Fibroblast of lung (primary cell): ENCODE measurements at places on chromosomes 4 and X.

GRCh38 chrX:110086162-110086915 lies 83.4 kb downstream of the TMEM164 start:
- DNase-seq: peak; percentile 41

- DNase-seq: no peak
Observed at GRCh38 chrX:111823128-111823527, 52.9 kb upstream of the TRPC5OS start.

GRCh38 chr4:148248824-148249223 lies 193.4 kb downstream of the NR3C2 start:
- no peak for DNase-seq

- DNase-seq: no peak
Observed at GRCh38 chrX:75084757-75085156, 71.3 kb downstream of the ABCB7 start.

DNA sequence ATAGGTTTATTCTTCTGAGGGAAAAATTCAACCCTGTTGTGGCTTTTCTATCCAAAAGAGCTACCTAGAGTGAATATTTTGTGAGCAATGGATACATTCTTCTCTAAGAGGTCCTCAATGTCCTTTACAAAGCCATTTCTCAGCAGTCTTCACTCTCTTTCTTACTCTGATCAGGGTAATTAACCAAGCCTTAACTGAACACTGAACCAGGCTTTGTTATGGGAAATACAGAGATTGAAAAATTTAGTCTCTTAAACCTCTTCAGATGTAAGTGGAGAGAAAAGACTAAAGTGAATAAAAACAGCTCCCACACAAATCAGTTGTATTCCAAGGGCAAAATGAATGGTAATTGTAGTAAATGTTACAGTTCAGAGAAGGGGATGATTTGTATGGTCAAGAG lies 353.5 kb downstream of the CHIC1 start:
- no peak for DNase-seq

GRCh38 chrX:103073467-103073866 lies 9.5 kb upstream of the BEX1 start:
- peak; percentile 13 for DNase-seq

GRCh38 chrX:140572724-140573123 lies 67.9 kb upstream of the SOX3 start:
- DNase-seq: peak; percentile 36

DNA sequence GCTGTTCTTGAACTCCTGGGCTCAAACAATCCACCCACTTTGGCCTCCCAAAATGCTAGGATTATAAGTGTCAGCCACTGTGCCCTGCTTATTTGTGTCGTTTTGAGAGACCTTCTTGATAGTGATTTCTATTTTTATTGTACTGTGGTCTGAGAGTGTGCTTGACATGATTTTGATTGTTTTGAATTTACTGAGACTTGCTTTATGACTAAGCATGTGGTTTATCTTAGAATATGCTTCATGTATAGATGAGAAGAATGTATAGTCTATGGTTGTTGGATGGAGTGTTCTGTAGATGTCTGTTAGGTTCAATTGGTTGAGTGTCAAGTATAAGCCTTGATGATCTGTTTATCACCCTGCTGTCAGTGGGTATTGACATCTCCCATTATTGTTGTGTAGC lies 789.3 kb downstream of the IL1RAPL1 start:
- DNase-seq: no peak

- DNase-seq: peak; percentile 89
Observed at GRCh38 chrX:71542411-71542810, 9.5 kb downstream of the OGT start.

DNA sequence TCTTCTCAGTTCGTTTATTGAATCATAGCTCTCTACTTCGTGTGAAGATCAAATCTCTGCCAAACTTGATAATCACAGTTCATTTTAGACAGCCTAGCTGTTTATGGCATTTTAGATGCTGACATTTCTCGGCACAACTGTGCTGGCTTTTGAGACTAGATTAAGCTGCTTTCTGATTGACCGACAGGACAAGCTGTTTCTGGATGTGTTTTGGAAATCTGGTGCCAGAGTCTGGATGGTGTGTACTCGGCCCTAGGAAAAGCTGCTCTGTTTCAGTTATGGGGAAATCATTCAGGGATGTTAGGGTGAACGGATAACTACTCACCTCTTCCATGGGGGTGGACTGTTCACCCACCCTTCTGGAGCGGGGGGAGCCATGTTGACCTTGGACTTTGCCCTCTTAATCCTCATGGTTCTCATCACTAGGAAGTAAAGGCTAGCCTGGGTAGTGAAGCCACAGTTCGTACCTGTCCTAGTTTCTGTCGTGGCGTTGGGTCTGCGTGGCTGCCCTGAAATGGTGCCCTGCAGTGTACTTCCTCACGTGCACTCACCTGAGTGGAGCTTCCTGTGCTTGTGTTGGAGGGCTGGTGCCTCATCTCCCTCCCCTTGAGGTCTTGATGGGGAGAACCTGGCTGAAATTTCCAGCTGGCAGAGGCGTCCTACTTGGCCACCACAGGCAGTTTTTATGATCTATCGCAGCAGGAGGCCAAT lies 13.7 kb upstream of the WDR1 start:
- DNase-seq: no peak

DNA sequence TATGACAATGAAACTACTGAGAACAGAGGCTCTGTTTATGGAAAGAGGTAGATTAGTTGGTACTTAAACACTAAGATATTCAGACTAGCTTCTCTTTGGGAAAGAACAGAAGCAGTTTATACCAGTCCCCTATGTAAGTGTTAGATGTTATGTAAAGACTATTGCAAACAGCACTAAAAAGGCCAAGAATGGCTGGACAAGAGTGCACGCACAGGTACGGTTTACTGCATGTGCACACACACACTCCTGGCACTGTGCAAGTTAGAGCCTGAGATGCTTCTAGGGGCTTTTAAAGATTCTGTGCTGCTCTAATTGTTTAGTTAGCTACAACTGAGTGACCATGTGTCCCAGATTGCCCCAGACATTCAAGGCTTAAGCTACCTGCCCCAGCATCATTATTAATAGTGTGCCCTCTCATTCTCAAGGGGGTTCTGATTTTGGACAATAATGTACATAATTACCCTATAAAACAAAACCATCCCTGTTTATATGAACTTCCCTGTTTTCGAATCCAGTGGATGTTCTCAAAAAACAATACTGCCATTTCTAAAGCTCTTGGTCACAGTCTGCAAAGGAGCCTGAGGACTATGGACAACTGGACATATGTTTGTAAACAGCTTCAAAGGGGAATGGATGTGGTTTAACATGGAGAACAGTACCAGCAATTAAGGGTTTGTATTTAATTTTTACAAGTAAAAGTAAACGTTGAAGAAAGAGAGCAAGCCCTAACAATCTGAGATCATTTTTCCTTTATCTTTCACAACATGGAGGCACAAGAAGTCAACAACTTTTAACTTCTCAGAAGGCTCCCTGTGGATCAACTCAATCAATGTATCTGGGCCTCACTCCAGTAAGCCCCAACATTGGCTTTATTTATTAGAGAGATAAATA lies 2.0 kb downstream of the SETD7 start:
- DNase-seq: no peak
